A549 (cell line): ENCODE measurements at places on chromosomes 13 and 19.

DNA sequence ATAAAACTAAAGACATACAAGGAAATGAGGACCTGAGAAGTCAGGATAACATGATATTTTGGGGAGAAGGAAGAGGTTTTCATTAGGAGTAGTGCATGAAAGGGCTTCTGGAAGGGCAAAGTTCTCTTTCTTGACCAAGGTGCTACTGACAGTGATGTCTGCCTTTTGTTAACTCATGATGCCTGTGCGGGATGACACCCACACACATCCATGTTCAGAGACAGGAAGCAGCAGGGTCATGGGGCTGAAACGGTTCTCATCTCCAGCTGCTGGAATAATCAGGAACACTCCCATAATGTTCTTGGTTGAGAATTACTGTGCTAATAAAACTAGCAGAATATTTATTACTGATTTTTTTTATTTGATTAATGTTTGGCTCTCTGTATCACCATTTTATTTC, 29.1 kb downstream of the KCNC3 start:
- DNase-seq = no peak

DNA sequence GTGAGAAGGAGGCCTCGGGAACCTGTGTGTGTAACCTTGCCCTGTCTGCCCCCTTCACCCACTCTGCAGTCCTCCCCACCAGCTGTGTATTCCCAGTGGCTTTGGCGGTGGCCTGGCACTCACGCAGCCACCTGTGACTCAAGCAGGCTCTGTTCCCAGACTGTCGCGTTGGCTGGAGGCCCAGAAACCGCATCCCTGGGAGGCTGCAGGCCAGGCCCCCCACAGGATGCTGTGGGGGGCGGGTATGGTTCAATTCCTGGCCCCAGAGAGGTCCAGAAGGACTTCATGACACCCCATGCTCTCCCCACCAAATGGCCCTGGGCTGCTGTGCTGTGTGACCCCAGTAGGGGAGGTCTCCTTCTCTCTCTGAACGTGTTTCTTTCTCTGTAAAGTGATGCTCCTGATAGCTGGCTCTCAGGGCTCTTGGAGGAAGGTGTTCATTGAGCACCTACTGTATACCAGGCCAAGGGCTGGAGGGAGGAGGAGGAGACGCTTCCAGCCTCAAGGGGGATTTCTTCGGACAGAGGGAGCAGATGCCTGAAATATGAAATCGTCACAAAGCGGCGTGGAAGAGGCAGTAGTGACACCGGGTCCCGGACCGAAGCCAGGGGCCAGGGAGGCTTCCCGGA, 1.9 kb upstream of the LINGO3 start:
- no peak for DNase-seq

- DNase-seq = no peak
Measured at GRCh38 chr13:50668691-50669271, 174.7 kb downstream of the DLEU7 start.

- DNase-seq = no peak
Measured at GRCh38 chr19:16404396-16404795, 67.4 kb downstream of the EPS15L1 start.

- DNase-seq = no peak
Measured at GRCh38 chr13:33123066-33123859, 107.0 kb downstream of the KL start.

GRCh38 chr13:27177852-27178251, 6.2 kb upstream of the USP12 start:
- no peak for DNase-seq

DNA sequence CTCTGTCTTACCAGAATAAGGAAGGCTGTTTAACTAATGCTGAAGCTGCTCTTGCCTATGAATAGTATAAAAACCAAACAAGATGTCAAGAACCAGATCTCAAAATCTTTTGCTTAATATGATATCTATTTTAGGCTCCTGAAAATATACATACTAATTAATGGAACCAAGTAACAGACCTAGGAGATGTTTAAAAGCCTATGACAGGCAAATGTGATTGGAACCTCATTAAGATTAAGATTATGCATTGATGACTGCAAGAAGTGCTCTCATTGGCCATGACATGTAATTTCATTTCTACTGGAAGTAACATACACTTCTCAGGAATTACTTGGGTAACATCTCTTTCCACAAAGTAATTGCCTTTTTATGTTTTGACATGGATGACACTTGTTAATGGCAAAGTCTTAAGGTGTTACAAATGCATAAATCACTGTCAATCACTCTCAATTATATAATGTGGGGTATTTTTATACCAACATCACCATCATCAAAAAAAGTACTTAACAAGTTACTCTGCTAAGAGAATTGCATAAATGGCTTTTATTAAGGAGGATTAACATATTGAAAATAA, 326.9 kb upstream of the MIR17HG start:
- no peak for DNase-seq

DNA sequence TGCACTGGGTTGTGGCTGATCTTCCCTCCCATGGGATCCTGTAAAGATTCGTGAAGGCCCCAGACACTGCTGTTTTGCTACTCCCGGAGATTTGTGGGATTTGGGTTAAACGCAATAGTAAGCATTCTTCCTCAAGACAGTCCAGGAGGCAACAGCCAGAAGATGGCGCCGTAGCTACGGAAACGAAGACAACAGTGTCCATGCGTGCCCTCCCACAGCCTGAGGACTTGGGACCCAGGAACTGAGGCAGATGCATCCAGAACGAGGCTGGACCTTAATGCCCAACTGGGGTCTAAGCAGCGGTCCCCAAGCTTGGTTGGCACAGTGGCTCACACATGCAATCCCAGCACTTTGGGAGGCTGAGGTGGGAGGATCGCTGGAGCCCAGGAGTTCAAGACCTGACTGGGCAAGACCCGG, 57.6 kb upstream of the ZNF507 start:
- DNase-seq = peak; percentile 44

DNA sequence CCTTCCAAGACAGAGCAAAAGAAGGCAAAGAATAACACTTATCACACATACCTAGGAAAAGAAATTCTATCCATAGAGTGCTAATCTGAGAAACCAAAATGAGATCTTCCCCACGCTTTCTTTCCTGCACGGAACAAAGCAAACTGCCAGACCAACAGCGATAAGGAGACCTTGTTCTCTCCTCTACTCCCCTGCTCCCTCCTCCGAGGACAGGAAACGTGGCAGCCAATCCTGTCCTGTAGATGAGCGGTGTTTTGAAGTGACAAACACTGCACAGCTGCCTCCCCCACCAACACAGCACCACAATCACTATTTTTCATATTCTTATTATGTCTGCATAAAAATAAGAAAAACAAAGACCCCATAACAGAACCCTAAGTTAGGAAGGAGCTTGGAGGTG, 113.9 kb upstream of the IRS2 start:
- no peak for DNase-seq

GRCh38 chr13:73781384-73781783, 352.8 kb downstream of the KLF12 start:
- no peak for DNase-seq

- no peak for DNase-seq
Measured at GRCh38 chr13:37534181-37534580, 64.4 kb downstream of the POSTN start.

- peak; percentile 54 for DNase-seq
Measured at GRCh38 chr13:113034451-113035212, 65.6 kb downstream of the MCF2L start.

GRCh38 chr19:3124630-3125029, 11.2 kb upstream of the GNA15 start:
- no peak for DNase-seq
